NCI-H460 (cell line): ENCODE measurements at places on chromosomes 2 and 18.

GRCh38 chr2:117938611-117939010, 75.3 kb downstream of the CCDC93 start:
- DNase-seq, result no peak

- DNase-seq, result no peak
Observed at GRCh38 chr2:59885541-59885940, 667.9 kb downstream of the BCL11A start.

DNA sequence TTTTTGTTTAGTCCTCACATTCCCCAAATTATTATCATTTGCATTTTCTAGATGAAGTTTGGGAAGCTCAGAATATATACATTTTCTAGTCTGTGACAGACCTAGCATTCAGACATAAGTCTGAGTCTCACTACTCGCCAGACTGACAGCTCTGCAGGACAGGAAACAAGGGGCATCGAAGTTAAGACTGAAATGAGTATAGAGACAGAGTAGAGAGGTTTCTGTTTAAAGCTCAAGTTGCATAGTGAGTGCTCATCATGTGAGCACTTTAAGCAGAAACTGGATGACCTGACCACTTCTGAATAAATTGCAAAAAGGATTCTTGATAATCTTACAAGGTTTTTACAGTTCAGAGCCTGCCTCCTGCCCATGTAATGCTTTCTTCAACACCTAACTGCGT, 1.1 kb downstream of the HADHB start:
- DNase-seq, result no peak

- no peak for DNase-seq
Observed at GRCh38 chr2:150188800-150189199, 298.7 kb downstream of the RND3 start.

GRCh38 chr2:240209493-240209892, 69.0 kb upstream of the OTOS start:
- no peak for DNase-seq

DNA sequence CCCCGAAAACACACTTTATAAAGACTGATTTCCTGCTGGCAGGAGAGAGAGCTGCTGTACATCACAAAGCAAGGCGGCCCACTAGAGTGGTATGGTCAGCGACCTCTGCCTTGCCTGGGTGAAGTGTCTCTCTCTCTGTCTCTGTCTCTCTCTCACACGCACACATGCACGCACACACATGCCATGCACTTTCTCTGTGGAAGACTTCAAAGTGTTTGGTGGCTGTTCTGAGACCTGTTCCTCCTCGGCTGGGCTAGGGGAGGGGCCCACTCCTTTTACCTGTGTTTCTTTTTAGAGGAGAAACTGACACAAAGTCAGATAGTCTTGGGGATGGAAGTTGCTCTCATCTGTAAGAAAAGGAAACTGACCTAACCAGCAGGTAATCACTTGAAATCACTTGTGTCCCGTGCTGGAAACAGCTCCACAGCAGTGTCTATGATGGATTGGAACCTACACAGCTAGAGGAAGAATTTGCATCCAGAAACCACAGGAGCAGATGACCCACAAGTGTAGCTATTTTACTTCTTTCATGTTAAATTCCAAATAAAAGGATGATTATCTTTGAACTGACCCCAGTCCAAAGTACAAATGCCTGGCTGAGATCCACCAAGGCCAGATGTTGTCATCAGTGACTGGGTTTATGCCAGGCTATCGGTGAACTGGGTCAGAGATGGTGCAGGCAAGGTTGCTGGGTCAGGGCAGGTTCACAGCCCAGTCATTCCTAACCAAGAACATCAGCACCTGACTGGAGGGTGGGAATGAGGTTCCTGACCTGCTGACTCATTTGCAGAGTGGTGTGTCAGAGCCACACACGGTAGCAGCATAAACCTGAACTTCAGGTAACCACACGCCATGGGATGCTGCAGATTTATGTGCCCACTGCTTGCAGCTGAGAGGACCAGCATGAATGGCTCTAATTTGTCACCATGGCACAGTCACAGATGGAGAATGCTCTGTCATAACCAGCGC, 63.0 kb downstream of the NPAS2 start:
- DNase-seq, result no peak

GRCh38 chr2:229798446-229799155, 84.2 kb upstream of the DNER start:
- no peak for DNase-seq

- no peak for DNase-seq
Observed at GRCh38 chr2:226135861-226136548, 663.6 kb downstream of the IRS1 start.
